ENCODE measurements at places on chromosomes 7 and 10.

DNA sequence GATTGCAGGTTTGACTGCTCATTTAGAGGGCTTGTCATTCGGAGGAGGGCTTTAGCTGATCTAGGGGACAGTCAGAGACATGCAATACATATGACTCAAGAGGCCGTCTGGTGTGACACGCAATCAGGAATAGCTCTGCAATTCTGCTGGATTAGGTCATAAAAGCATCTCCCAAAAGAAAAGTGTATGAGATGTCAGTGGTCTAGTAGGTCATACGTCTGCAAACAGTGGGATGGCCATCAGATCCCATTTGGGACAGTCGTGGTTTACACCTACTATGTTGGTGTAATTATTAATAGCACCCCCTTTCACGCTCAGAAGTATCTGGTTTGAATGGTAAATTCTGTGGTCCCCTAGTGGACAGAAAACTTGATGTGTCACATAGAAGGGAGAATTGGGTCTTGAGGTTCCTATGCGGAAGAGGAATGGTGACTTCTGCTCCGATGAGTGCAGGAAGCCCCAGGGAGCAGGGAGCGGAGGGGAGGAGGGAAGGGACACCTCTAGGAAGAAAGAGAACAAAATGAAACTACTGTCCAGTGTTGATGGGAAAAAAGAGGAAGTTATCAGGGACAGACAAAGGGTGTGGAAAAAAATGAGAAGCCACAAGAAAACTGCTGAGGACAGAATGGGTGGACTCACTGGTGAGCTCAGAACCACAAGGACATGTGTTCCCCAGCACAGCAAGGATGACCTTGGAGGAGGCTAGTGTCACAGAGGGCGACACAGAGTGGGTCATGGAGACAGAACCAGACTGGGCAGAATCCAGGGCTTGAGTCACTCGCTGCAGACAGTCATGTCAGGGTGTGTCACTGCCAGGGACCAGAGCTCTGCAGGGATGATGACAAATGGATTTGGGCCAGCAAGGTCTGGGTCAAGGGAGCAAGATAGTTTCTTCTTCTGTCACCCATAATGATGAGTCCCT lies 59.9 kb downstream of the MAP3K8 start:
- no peak for DNase-seq

- no peak for DNase-seq
Observed at GRCh38 chr7:128044064-128044463, 12.8 kb upstream of the LRRC4 start.

DNA sequence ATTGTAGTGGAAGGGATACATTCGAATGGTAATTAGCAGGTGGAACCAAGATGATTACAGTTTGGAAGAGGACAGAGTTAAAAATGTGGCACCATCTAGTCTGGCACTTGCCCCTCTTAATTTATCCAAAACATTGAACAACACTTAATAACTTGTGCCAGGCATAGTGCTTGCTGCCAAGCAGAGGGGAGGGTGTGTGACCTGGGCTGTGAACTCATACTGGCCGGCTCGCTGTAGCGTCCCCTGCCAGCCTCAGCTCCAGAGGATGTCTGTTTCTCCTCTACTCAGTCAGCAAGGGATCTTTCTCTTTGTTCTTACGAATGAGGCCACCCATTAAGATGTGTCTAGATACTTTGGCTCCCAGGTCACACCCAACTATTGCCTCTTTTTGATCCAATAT lies 179.4 kb upstream of the INHBA start:
- DNase-seq = no peak

- no peak for DNase-seq
Observed at GRCh38 chr10:42476101-42476500, 162.3 kb downstream of the ZNF33B start.

DNA sequence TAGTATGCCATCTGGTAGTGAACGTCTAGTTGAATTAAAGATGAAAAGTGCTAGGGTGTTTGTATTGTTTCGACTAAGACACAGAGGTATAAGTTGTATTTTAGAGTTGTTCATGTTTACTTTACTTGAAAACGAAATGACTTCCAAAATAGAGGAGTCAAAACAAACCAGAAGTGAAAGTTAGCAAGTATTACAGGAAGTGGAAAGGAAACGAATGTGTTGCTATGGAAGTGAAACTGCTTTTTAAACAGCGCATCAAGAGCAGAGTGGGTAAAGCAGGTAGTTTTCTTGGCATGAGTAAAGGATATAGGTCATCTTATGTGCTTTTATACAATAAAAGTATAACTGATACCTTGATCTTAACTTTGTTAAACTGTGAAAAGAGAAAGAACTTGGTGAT lies 20.0 kb upstream of the GALNTL5 start:
- DNase-seq = no peak

GRCh38 chr10:90960355-90960814 lies 39.5 kb upstream of the ANKRD1 start:
- DNase-seq = peak; percentile 29

GRCh38 chr10:26621889-26622711 lies 75.4 kb upstream of the PDSS1 start:
- DNase-seq = no peak

DNA sequence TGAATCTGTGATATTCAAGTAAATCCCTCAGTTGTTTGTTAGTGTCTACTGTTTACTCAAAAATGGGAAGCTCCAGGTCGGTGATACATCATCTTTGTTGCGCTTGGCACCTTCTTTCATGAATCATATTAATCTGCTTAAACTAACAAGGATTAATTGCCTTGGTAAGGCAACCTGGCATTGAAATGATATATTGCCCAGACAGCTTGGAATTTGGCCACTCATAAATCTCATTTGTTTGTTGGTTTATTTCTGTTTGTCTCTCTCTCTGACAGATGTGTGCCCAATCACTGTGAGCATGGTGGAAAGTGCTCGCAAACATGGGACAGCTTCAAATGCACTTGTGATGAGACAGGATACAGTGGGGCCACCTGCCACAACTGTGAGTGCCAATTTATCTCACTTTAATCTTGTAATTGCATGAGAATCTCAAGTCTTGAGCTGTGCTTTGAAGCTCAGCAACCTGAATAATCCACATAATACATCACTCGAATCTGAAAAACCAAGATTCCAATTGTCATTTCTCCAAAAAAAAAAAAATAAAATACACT lies 1104.8 kb upstream of the C7orf33 start:
- no peak for DNase-seq

GRCh38 chr7:155962191-155962967 lies 150.1 kb upstream of the SHH start:
- no peak for DNase-seq

GRCh38 chr10:75294866-75295701 lies 59.3 kb upstream of the COMTD1 start:
- peak; percentile 31 for DNase-seq

GRCh38 chr10:92990615-92991014 lies 70.0 kb upstream of the CYP26C1 start:
- DNase-seq = no peak

GRCh38 chr10:45180946-45181875 lies 134.2 kb downstream of the OR13A1 start:
- DNase-seq = no peak

- DNase-seq = no peak
Observed at GRCh38 chr7:25619963-25620799, 391.9 kb upstream of the NPVF start.

- DNase-seq = no peak
Observed at GRCh38 chr7:38506004-38506403, 125.2 kb downstream of the AMPH start.

GRCh38 chr10:111084366-111085255 lies 7.8 kb downstream of the ADRA2A start:
- no peak for DNase-seq

- DNase-seq = no peak
Observed at GRCh38 chr10:80649183-80649582, 111.5 kb downstream of the SH2D4B start.

- no peak for DNase-seq
Observed at GRCh38 chr10:49615721-49616120, 1.9 kb downstream of the CHAT start.

DNA sequence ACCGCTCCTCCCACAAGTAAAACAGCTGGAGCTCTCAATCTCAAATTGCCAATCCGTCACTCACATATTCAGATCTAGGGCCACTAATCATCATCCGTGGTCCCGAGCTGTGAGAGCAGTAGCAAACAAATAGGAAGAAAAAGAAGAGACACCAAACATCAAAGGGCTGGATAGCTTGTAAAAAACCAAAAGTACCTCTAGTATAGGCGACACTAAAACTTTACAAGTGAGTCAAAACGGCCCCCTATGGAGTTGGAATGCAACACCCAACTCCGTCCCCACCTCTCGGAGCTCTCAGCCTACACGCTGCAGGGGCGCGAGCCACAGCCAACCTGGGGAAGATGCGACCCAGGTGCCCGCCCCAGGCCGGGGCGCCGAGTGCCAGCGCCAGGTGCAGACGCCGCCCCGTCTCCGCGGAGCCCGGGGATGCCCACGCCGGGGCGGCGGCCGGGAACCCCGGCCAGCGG lies 581 bp downstream of the FAM3C start:
- DNase-seq = no peak

- no peak for DNase-seq
Observed at GRCh38 chr10:44300666-44301649, 83.9 kb downstream of the CXCL12 start.

DNA sequence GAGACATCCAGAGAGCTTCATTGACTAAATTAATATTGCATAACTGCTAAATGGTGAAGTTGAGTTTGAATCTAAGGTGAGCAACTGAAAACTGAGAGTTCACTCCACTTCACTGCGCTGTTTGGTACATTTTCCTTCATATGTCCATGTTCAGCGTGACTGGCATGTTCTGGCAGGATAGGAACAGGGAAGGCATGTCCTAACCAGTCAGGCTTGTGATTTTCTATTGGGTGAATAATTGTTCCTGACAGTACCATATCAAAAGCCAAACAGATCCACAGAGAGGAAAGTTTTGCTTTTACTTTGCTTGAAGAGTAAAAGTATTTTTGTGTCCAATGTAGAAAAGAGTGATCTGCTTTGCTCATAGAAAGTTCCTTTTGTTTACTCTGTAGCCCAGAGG lies 53.2 kb downstream of the WDFY4 start:
- no peak for DNase-seq

DNA sequence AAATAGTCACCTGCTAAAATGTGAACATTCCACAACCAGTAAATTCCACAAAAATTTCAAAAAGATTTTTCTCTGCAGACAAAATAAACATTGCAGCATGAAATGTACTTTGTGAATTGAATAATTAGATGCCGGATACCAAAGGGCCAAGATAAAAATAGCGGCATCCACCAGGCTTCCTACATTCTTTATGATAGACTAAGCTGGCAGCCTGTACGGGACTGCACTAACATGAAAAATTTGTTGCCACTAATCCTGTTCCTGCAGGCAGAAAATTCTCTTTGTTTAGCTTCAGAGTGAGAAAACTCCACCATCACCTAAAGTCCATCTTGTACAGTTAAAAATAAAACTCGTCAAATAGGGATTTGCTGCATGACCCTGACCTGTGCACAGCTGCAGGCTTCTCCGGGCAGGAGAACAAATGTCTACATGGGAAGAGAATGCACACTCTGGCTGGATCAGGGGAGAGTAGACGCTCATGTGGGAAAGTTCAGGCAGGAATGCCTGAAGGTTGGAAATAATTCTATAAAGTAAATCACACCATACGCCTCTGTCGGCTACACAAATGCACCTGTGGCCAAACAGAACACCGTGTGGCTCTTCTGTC lies 15.6 kb upstream of the ADO start:
- DNase-seq = no peak

DNA sequence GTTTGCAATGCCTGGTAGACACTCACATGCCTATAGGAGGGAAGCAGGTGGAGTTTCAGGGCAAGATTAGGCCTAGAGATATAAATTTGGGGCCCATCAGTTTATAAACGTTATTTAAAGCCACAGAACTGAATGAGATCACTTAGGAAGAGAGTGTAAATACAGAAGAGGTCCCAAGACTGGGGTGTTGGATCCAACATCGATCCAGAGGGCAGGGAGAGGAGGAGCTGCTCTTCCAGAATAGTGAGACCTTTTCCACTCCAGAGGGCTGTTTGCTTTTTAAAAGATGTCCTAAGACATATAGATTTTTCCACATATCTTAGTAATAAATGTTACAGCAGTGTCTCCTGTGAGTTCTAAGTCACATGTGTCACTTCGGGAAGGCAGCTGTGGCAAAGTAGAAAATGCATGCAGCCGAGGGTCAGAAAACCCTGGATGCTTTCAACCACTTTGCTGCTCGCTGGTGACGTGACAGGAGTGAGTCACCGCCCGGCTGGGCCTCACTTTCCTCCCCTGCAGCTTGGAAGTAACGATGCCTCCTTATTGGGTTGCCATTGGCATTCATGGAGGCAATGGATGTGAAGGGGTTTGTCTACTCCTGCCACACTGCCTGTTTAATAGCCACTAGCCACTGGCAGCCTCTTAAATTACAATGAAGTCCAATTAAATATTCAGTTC lies 95.4 kb downstream of the TRIL start:
- no peak for DNase-seq

DNA sequence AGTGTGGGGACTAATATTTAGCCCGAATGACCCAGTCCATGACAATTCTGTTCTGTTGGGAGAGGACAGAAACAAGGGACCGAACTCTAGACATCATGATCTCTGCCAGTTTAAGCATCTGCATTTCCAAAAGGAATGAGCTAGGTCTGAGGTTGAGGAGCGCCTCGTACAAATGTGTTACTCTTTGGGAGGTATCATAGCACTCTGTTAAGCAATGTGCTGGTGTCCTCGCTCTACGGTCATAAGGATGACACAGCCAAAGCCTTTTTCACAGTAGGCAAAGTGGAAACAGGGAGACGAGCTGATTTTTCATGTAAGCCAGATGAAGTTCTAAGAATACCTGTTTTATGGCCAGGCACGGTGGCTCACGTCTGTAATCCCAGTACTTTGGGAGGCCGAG lies 15.4 kb upstream of the CCDC3 start:
- peak; percentile 6 for DNase-seq

- DNase-seq = no peak
Observed at GRCh38 chr10:86668297-86669165, at the start of gene LDB3. Gene LDB3, plus strand, starts transcription at chr10:86668511. Its CDS starts 181 bp downstream, at chr10:86668692.

- no peak for DNase-seq
Observed at GRCh38 chr10:119298810-119299209, 91.4 kb downstream of the GRK5 start.

DNA sequence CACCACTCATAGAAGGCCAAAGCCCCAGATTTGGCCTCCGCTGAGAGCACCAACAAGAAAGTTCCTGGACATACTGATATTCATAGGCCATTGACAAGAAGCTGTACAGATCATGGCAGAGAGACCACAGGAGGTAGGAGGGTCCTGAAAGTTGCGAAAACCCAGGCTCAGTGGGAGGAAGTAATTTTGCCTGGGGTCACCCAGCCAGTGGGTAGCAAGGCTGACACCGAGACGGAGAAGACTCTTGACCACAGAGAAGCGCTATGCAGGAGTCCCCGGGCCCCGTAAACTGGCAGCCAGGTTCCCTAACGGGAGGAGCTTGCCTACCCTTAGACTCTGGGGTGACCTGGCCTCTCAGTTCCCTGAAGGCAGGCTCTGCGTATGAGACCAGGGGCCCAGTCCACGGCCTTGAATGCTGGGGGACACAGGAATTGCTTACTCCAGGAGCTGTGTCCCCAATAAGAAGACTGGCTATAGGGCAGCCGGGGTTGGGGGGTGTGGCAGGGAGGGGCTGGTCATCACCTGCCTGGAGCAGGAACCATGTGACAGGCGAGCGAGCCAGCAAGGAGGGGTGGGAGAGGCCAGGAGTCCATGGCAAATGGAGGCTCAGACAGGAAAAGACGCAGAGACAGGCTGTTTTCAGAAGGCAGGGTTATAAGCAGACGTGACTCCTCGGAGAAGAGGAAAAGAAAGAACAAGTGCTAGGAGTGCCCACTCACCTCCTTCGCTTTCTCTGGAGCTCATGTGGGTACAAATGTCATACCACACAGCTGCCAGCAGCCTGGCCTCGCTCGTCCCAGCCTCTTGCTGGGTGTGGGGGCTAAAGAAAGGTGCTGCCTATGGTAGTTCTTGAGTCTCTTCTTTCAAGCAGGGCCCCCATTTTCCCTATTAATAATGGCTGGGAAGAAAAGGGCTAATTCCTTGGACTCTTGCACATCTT lies 24.6 kb upstream of the NPFFR1 start:
- DNase-seq = no peak
